ENCODE measurements at places on chromosomes 7 and 10.

GRCh38 chr10:131855461-131856401 lies 45.1 kb upstream of the PPP2R2D start:
- no peak for DNase-seq

GRCh38 chr7:101121991-101122932 lies 4.6 kb upstream of the SERPINE1 start:
- DNase-seq, result no peak

GRCh38 chr10:23331567-23332301 lies 12.9 kb downstream of the C10orf67 start:
- no peak for DNase-seq

GRCh38 chr10:22438711-22439110 lies 93.4 kb downstream of the SPAG6 start:
- no peak for DNase-seq

DNA sequence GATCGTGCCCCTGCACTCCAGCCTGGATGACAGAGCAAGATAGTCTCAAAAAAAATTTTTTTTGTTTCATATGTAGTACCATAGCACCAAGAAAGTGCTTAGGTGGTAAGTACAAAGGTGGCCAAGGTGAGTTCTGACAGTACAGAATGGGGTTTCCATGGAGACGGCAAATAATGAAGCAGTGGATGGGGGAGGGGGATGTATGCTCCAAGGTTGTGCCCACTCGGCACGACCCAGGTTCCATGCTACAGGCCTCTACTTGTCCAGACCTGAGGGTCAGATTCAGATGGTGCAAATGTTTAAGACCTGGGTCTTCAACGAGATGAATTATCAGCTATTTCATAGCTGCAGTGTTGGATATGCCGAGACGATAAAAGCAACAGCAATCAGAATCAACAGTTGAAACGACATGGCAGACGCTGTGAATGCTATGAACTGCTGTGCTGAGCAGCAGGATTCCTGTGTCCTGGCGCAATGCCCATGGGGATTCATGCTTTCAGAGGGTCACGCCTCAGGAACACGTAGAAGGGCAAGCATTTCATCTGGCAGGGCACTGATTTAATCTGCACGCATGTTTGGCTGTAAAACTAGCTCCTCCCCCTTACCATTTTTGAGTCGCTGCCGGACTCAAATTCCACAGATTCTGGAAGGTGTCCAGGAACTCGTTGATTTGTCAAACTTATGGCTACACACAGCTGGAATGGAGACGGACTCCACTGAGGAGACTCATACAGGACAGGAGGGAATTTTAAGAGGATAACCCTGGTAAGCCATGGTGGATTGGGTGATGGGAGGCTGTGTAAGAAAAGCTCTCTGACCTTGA lies 256.5 kb downstream of the FRMD4A start:
- no peak for DNase-seq

- no peak for DNase-seq
Observed at GRCh38 chr10:17643339-17643754, 604 bp upstream of the STAM start.

DNA sequence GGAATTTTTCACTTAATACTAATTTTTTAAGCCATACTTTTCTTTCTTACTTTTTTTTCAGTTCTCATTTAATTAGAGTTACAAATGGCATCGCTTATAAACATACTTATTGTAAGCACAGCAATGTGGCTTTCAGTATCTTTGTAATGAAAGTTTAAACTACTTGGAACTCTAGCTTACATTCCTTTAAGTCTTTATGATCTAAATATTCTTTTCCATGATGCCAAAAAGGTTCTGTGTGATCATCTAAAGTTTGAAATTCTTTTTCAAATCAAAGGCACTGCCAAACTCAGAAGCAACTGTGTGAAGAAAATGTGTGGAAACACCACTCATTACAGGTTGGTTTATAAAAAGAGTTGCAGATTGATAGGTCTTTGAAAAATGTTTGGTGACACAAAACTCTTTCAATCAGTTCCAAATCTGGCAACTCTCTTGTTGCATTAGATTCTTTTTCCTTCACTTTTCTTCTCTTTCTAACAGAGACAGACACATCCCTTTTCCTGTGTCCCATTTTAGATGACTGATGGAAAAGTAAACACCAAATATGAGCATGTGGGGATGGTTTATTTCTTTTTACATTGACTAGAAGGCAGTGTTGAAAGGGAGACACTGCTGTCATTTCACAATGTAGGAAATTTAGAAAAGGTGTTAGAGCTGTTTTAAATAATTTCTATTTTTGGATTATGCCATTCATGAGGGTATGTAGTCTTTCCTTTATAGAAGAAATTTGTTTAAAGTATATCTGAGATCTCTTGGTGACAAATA lies 392.3 kb downstream of the SUGCT start:
- DNase-seq, result no peak

DNA sequence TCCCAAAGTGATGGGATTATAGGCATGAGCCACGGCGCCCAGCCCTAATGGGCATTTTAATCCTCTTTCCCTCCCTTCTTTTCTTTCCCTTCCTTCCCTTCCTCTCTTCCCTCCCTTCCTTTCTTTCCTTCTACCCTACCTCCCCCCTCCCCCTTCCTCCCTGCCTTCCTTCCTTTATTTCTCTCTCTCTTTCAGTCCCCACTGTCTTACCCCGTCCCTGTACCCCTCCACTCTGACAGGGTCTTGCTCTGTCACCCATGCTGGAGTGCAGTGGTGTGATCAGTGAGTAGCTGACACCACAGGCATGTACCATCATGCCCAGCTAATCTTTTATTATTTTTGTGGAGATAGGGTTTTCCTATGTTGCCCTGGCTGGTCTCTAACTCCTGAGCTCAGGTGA lies 24.2 kb downstream of the LCOR start:
- no peak for DNase-seq

GRCh38 chr10:132961787-132962622 lies 19.6 kb upstream of the CFAP46 start:
- DNase-seq, result peak; percentile 55

- no peak for DNase-seq
Observed at GRCh38 chr7:91553410-91553895, 289.2 kb downstream of the FZD1 start.

DNA sequence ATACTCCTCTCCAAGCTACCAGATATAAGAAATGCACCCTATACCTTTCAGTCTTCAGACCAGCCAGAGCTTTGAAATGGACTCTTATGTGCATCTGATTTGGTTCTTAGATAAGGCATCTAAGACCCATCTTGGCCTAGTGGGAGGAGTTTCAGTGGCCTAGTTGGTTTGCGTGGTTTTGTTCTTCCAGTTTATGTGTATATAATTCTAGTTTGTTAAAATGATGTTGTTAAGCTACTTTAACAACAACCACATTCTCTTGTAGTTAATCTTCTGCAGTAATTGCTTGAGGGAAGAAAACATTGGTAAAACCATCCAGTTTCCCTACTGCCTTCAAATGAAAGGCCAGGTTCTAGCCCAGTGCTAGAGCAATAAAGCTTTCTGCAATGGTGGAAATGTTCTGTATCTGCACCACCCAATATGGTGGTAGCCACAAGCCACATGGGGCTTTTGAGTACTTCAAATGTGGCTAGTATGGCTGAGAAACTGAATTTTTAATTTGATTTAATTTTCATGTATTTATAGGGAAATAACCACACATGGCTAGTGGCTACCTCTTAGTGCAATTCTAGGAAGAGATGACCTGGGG lies 66.3 kb downstream of the KLHDC10 start:
- no peak for DNase-seq

DNA sequence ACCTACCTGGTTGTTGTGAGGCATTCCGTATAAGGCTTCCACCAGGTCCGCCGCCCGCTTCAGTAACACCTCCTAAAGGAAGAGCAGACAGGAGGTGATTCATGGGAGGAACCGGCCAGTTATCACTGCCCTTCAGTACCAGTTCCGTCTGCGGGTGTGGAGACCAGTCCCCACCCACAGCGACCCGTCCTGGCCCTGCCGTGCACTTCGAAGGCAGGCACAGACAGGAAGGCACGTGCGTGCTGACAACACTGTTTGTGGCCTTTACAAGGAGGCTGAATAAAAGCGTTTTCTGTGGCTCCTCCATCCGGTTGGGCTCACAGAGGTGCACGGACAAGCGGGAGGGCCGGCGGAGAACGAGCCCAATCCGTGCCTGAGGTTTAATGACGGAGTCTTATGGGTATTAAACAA lies 120.9 kb downstream of the EBF3 start:
- DNase-seq, result no peak

DNA sequence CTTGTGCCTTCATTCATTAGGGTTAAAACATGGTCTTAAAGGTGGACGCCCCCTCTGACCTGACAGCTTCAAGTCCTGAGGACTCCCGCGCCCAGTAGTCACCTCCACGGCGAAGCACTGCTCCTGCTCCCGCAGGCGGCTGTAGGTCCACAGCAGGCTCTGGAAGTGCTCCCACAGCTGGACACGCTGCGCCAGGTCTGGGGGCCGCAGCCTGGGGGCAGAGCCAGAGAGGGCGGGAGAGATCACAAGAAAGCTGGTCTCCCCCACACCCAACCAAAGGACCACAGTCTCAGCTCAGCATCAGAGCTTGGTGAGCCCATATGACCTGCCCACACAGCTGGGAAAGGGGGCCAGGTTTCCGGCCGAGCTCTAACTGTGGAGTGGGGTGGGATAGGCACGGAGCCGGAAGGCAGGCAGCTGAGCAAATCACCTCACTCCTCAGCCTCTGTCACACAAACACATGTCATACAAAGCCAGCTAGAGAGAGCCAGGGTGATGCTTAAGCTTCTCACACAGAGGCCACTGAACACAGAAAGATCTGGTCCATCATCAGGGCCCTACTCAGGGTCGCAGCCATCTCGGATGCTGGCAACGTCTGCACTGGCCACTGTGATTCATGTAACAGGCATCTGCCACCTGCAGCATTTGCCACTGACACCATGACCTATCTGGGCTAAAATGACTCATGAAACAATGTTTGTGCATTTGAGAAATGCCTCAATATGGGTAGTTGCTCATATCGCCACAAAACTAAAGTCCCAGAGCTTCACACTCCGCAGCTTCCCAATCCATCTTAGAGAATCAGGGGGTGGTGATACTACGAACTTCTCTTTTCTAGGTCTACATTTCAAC lies 12.6 kb downstream of the HPS1 start:
- no peak for DNase-seq

GRCh38 chr10:47107007-47107747 lies 192.8 kb upstream of the GDF10 start:
- DNase-seq, result no peak

DNA sequence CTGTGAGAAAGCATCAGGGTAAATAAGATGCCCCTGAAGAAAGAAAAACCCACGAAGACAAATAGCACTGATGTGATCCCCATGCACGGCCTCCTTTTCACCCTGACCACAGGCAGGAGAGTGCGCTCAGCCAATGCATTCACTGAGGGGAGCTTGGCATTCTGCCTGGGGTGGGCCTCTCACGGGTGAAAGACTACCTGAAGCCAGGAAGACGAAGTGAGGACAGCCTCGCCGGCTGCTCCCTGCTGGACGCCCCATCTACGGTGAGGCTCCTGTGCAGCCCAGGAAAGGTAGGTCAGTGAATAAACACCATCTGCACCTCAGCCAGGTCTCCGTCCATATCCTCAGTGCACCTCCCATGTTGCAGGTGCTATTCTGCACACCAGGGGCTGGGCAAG lies 32.0 kb downstream of the CPXM2 start:
- DNase-seq, result no peak

- no peak for DNase-seq
Observed at GRCh38 chr10:48605786-48606529, 1.1 kb upstream of the ARHGAP22 start.

DNA sequence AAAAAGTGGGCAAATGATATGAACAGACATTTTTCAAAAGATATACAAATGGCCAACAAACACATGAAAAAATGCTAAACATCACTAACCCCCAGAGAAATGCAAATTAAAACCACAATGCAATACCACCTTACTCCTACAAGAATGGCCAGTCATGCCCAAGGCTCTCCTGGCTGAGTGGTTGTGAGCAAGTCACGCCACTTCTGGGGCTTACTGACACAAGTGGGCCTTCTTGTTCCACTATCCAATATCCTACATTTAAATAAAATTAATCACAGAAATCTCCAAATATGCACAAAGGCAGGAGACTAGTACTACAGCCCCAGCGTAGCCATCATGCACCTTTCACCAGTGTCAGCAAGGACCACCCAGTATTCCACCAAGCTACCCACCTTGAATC lies 181.9 kb downstream of the TNS3 start:
- no peak for DNase-seq

DNA sequence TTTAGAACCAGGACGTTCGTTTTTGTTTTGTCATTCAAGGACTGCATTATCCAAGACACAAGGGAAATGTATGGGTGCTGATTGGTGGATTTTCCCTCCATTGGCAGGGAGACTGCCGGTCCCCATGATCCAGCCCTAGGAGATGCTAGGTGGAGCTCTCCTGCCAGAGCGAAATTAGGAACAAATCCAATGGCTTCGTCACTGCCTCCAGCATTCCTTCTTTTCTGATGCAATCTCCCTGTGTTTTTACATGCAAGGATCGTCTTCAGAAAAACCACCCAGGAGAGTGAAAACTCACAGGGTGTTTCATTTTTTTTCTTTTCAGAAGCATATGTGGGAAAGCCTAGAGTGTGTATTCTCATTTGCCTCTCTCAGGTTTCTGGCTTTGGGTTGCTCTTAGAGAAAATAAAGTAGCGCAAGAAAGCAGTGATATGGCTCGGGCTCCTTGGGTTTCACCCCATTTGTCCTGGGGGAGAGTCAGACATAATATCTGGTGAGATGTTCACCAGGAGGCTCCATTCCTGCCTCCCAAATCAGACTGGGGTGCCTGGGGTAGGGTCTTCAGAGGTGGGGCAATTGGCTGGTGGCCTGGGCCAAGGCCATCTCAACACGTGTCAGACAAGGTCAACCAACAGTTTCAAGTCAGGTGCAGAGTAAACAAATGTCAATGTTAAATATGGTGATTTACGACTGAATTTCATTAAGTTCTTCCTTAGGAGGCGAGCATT lies 450.9 kb upstream of the MKI67 start:
- DNase-seq, result no peak

DNA sequence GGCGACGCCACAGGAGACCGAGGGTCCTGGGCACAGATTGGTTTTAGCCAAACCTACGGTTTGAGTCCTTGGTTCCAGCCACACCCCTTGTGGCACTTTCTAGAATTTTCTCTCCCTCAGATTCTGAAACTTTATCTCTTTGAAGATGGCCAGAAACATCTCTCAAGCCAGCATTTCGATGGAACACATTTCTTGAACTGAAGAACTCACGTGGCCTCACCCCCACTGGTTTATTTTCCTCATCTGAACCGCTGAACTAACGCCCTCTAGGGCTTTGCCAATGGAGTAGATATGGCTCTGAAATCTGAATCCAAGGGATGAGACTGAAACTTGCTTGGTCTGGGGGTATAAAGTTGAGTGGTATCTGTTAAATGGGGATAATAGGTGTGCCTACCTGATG lies 6.7 kb upstream of the SPAM1 start:
- no peak for DNase-seq

Measured in stimulated activated CD8-positive, alpha-beta memory T cell treated with anti-CD3 and anti-CD28 coated beads, Interleukin-7, amount 100 ng/mL, for 48 hours (primary cell).